ENCODE measurements at places on chromosomes 3 and 15.

DNA sequence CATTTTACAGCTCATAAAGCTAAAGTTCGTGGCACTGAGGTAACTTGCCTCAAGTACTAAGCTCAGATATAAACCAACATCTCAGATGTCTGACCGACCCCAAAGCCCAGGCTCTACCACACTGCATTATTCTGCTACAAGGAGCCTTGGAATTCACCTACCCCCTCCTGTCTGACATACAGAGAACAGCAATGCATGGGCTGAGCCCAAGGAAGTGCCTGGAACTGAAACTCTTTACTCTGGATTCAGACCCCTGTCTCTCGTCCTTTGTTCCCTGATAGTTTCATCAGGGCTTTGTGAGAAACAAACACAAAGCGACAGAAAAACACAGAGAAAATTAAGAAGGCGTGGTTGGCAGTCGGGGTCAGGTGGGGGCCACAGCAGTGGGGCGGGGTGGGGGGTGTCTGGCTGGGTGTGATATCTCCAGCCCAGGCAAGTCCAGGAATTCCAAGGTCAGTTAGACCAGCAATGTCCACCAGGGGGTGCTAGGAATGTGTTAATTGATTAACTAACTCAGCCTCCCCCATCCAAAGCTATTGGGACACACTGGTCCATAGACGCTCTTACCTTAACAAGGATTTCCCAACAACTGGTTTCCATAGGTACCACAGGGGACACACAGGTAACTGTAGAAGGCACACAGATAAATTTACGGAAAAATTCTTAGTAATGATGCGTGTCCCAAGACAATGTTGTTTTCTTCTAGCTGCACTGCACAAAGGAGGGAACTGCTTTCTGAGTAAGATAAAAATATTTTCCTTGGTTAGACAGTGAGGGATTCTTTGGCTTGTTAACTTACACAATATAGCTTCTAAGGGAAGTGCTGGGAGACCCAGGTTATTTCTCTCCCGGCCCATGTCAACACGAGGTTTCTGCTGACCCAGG is 18.8 kb upstream of the SSUH2 start:
- no peak for DNase-seq

GRCh38 chr15:87711026-87711425 is 545.5 kb downstream of the NTRK3 start:
- DNase-seq = no peak

- DNase-seq = no peak
These were observed 3.2 kb downstream of the EAF1 start for GRCh38 chr3:15430624-15431023.

GRCh38 chr15:33729653-33730052 is 238.6 kb upstream of the CHRM5 start:
- DNase-seq = no peak

DNA sequence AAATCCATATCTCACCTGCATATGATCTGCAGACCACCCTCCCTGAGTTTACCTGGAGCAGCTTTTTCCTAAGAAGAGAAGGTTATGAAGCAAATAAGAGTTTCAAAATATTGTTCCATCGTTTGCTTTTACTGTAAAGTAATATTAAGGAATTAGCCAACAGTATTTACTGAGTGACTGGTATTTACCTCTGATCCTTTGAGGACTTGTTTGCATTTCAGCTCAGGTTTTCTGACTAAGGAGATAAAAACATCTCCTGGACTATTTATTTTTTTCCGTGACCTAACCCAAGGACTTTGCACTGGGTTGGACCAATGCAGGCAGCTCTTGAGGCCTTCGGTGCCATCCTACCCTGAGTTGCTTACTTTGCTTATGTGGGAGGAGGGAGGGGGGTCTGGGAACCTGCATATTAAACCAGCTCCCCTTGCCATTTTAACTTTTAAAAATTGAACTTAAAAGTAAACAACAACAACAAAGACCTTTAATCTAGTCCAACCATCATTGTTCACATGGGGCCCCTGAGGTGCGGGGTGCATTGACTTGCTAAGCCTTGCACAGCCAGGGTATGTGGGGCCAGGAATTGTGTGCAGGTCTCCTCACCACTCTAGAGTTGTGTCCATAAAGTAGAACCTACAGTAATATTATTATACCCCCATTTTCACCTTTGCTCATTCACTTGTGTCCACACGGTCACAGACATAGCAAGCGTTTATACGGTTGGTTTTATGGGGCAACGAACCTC is 39.3 kb downstream of the TRAK1 start:
- DNase-seq = no peak

DNA sequence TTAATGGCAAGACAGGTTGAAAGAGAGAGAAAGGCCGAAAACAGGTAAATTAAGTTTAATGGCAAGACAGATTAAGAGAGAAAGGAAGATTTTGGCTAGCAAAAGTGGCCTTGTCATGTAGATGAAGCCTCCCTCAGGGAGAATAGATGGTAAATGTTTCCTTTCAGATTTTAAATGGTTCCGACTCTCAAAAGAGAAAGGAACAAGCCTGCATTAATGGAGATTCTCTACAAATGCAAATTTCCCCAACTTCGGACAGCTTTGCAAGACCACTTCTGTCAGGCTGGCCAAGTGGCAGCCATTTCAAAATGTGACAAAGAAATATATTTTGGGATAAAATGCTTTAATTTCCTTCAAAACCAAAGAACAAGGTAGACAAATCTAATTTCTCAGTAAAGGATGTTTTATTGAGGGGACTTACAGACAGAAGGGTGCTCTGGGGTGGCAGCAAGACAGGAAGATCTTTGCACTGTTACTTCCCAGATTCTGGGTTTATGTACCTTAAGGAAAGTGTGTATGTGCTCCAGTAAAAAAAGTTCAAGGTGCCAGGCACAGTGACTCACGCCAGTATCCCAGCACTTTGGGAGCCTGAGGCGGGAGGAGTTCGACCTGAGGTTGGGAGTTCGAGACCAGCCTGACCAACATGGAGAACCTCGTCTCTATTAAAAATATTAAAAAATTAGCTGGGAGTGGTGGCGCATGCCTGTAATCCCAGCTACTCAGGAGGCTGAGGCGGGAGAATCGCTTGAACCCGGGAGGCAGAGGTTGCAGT is 626.3 kb upstream of the NAALADL2 start:
- DNase-seq = no peak

GRCh38 chr15:90376789-90377188 is 11.3 kb upstream of the IQGAP1 start:
- no peak for DNase-seq

DNA sequence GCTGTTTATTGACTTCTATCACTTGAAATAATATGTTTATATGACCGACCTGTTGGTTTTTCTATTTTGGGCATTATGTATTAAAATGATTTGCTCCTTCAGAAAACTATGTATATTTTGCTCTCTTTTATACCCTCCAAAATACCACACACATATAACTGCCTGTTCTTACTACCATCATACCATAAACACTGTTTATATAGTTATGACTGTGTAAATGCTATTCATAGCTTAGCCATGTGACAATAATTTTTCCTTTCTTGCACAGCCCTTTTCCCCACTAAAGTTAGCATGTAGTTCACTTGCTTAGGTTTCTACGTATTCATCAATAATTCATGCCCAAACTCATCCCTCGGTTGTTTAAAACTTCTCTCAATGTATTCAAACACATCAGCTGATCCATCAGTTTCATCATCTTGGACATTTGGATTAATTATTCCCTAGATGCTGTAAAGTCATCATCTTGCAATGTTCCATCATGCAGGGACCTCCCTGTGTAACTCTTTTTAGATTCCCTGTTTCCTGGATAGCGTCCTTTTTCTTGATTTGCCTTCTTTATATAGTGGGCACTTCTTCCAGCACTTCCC is 8.2 kb upstream of the RYK start:
- no peak for DNase-seq

DNA sequence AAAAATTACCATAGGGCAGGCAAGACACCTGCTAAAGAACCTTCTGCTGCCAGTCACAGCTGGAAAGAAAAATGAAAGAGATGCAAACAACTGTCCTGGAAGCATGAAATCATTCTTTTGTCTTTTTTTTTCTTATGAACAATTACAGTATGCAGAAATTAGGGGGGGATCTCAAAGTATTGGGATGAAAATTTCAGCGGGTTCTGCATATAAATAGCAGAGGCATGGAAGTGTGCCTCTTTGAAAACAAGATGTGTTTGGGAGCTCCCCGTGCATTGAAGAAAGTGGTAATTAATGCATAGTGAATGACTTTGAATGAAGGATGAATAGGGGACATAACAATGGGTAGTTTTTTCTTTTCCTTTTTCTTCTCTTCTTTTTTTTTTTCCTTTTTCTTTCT is 431.2 kb downstream of the SOX2 start:
- DNase-seq = no peak

DNA sequence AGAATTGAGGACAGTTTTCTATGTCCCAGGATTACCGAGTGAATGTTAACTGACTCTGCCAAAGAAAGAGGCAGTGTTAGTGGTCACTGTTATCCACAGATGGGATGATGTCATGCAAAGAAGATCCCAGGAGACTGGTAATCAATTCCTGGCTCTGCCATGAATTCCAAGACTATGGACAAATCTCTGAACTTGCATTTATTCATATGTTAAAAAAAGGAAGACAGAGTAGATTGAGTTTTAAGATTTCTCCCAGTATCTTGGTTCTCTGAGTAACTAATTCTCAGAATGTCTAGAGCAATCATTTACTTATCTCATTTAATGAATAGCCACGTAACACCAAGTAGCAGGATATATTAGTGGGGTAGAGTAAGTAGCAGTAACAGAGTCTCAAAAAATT is 11.5 kb upstream of the MAP3K13 start:
- no peak for DNase-seq

- DNase-seq = no peak
These were observed 11.0 kb downstream of the MRAS start for GRCh38 chr3:138359148-138359918.

GRCh38 chr3:76644305-76644675 is 395.6 kb upstream of the ROBO2 start:
- DNase-seq = no peak

GRCh38 chr15:57348081-57348480 is 28.2 kb upstream of the CGNL1 start:
- DNase-seq = no peak

DNA sequence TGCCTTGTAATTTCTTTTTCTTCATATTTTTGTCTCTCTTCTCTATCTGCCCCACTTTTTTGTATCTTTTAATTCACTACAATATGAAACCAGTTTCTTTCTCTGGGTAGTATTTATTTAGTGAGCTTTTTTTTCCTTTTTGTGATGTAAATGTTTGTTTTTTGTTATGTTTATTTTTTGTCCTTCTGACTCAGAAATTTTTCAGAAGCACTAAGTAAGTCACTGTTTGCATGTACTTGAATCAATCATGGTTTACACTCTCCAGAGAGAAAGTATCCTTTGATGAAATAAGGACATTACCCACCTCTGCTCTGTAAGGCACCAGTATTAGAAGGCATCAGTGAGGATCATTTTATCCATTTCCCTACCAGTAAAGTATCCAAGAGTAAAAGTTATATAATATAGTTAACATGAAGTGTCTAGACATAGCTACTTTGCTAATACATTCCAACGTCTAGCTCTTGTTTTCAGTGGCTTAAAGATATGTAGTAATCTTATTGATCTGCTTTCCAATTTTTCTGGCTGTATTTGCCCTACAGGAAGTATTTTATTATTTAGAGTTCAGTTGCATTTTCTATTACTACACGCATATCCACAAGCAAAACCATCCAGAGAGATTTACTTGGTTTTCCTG is 25.4 kb downstream of the FILIP1L start:
- no peak for DNase-seq

DNA sequence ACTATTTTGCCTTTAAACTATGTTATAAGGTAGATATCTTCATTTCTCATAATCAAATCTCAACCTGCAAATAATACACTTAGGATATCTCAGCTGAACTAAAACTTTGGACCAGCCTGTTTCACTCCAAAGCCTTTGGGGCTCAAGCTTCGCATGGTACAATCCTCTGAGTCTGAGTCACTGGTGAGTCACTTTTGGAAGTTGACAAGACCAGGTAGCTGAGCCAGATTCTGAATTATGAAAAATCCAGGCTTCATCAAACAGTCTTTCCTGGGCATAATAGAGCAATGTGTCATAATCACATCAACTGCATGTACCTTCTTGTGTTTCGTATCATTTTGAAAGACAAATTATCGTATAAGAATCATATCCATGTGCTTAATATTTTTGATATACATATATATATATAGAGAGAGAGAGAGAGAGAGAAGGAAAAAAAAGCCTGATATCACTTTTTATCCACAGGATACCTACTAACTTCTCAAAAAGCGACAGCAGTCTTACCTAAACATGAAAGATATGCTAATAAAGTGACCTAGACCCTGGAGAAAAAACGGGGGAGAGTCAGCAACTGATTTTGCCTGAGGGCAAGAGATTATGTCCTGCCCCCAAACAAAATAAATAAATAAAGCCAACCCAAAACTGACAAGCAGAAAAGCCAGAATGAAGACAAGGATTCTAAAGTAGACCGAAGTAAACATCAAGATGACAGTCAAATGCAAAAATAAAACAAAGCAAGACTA is 263.9 kb upstream of the TGFBR2 start:
- DNase-seq = peak; percentile 33

DNA sequence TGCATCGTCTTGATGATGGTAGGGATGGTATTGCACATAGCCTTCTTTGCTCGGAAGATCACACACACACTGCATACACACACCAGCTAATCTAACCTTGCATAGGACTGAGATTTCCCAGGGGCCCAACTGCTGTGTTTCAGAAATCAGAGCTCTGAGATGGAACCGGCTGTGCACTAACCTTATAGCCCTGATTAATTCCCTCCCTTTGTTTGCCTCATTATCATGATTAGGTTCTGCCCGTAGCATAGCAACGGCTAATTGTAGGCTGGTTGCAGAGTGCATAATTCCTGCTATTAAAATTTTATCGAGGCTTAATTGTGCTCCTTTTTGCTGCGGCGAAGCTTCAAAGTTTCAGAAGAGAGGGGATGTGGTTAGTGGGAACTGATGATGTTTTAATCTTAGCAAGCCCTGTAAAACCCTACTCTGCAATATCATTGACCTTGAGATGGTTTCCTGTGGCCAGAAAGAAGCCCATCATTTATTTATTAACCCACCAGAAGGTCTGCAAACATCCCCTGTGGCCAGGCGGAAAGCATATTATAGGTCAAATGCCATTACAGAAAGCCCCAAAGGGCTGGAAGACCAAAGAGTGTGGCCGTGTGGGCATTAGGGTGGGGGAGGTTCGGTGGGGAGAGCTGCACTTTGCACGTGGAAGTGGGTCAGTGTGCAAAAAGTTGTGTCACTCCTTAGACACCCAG is 56.2 kb upstream of the GLCE start:
- no peak for DNase-seq

- DNase-seq = no peak
These were observed 5.3 kb upstream of the ALPK3 start for GRCh38 chr15:84811828-84812227.

- DNase-seq = peak; percentile 65
These were observed 31.6 kb downstream of the SAXO2 start for GRCh38 chr15:82294061-82294690.

- no peak for DNase-seq
These were observed 520 bp downstream of the MESD start for GRCh38 chr15:80989081-80989517.

DNA sequence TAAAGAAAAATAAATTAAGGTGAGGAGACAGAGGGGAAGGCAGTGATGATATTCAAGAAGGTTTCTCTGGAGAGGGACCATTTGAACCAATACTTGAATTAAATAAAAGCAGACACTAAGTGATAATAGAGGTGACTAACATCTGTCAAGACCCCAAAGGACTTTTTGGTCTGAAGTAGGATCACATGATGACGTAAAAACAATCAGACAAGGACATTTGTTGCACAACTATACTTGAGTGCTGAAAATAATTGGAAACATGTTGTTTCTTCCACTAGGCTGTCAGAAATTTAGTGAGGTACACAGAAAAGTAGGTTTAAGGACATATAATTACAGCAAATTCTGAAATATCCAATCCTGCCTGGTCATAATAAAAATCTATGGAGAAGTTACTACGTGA is 179.5 kb downstream of the WNT5A start:
- no peak for DNase-seq

- no peak for DNase-seq
These were observed 64.8 kb downstream of the TRIM71 start for GRCh38 chr3:32882603-32883025.

All from brain pericyte (primary cell).